ENCODE measurements at places on chromosomes 4 and X. TPM values are rescaled to one million over a fixed set of nuclear protein-coding genes. Genes with fewer than 3 reads are reported as not detected.

- peaks cover 6% of the 10 kb centered on the region for H3K4me1 ChIP-seq
- no peak overlapping the region for H3K4me3 ChIP-seq
- no peaks in the 10 kb centered on the region for H3K27me3 ChIP-seq
- no peaks in the 10 kb centered on the region for H3K36me3 ChIP-seq
Measured at GRCh38 chrX:8868906-8869305, 67.7 kb upstream of the FAM9A start.

DNA sequence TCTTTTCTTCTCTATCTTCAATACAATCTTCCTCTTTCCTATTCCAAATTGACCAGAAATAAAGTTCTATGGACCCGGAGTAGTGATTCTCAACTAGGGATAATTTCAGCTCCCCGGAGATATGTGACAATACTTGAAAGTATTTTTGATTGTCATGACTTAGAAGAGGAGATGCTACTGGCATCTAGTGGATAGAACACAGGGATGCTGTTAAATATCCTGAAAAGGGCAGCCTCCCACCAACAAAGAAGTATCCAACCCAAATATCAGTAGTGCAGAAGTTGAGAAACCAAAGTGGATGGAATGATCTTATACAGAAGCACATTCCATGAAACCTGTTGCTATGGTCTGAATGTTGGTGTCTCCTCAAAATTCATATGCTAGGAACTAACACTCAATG is 65.7 kb upstream of the NDST3 start:
- H3K4me1 ChIP-seq = no peaks in the 10 kb centered on the region
- DNase-seq = no peak
- H3K27me3 ChIP-seq = no peaks in the 10 kb centered on the region
- H3K27ac ChIP-seq = no peak overlapping the region

GRCh38 chrX:130120321-130120731 is 10.0 kb upstream of the ELF4 start:
- no peak for DNase-seq
- peak overlapping the region; percentile 31 for H3K4me3 ChIP-seq
- no peaks in the 10 kb centered on the region for H3K36me3 ChIP-seq
- no peaks in the 10 kb centered on the region for H3K4me1 ChIP-seq
- no peaks in the 10 kb centered on the region for H3K27me3 ChIP-seq

DNA sequence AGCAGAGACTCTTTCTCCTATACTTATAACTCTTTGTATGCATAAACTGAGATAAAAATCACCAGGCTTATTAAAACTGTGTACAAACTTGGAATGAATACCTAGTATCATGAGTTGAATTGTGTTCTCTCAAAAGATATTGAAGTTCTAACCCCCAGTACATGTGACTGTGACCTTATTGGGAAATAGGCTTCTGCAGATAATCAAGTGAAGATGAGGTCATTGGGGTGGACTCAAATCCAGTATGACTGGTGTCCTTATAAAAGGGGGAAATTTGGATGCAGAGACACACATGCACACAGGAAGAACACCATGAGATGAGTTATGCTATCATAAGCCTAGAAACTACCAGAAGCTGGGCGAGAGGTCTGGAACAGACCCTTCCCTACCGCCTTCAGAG is 26.2 kb downstream of the ZNF827 start:
- no peak for DNase-seq
- H3K27ac ChIP-seq = no peak overlapping the region
- no peak overlapping the region for H3K4me3 ChIP-seq
- peaks cover 9% of the 10 kb centered on the region for H3K4me1 ChIP-seq
- H3K36me3 ChIP-seq = no peaks in the 10 kb centered on the region

DNA sequence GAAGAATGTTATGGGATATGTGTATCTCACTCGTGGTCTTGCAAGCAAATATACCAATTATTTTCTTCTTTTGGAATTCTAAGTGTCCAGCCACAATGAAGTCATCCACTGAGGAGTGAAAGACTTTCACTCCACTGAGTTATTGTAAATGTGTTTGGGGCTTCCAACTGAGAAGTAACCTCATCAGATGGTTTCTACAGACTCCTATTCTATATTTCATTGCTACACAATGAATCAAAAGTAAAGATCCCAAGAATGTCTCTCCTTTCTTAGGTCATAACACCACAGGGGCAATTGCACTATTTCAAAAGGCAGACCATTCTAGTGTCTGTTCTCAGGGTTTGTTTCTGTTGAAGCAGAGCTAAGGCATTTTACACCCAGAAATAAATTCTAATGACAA is 12.3 kb upstream of the VCX2 start:
- no peak for DNase-seq
- H3K27ac ChIP-seq = no peak overlapping the region
- H3K36me3 ChIP-seq = no peaks in the 10 kb centered on the region
- no peaks in the 10 kb centered on the region for H3K4me1 ChIP-seq
- H3K4me3 ChIP-seq = no peak overlapping the region

DNA sequence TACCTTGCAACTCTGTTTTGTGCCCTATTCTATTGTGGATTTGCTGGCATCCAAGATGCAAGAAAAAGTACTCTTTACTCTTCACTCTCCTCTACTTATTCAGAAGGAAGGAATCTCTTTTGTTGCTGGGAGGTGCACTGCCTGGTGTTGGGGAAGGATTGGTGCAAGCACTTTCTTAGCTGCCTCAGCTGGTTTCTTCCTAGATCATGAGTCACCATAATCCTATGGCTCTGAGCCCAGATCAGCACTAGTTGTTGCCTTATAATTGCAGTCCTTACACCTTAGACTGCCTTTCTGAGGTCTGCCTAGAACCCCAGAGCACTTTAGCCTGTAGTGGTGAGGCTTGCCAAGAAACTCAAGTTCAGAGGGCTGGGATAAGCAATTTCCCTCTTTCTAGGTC is 37.0 kb upstream of the CT83 start:
- no peaks in the 10 kb centered on the region for H3K4me1 ChIP-seq
- no peaks in the 10 kb centered on the region for H3K27me3 ChIP-seq
- no peaks in the 10 kb centered on the region for H3K36me3 ChIP-seq
- H3K4me3 ChIP-seq = no peak overlapping the region

DNA sequence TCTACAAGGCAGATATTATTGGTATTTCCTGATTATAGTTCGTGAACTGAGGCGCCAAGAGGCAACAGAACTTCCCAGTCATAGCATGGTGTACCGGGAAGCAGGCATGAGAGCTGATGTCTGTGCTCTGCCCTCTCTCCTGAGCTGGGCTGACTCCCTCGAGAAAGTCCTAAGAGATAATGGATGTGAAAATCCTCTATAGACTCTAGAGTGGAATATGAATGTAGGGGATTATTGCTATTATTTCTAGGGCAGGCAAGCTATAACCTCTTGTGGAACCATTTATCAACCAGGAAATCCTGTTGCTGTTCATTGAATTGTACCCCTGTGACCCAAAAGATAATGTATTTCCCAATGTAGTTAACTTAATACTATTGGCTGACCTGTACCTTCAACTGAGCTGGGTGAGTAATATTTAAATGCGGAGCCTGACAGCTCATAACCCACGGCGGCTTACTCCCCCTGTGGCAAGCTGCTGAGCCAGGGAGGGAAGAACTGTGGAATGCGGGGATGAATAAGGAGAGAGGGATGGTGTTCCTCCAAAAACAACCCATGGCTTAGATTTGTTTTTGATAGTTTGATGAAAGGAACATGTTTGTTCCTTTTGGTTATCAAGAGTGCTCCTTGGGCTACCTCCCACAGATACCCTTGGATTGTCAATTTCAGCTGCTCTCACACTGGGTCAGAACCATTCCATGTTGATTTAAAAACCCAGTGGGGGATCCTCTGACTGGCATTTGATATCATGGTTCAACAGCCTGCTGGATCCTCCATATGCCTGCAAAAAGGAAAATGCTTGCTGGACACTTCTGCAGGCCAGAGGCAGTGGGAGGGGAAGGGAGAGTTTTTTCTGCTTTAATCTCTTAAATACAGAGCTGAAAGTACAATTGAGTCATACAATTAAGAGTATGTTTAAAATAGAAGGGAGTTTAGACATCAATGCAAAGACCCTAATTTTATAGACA is 339.0 kb upstream of the BOD1L1 start:
- no peak overlapping the region for H3K27ac ChIP-seq
- DNase-seq = no peak
- H3K4me1 ChIP-seq = no peaks in the 10 kb centered on the region
- H3K27me3 ChIP-seq = no peaks in the 10 kb centered on the region

PPP1R3F gene
- total RNA-seq = 6.8 TPM

BEX1 gene
- 76.8 TPM for total RNA-seq

P2RY4 gene
- total RNA-seq = not detected

APEX2 gene
- total RNA-seq = 18.9 TPM

SLC16A2 gene
- total RNA-seq = 23.6 TPM

NEIL3 gene
- total RNA-seq = 10.8 TPM

Data from H1 (cell line).